DND-41 (cell line): ENCODE measurements at places on chromosomes 3 and 15.
A peak's percentile ranks its signal among the peaks of the same experiment; 100 is the strongest.

GRCh38 chr15:25093455-25094029 is 138.8 kb downstream of the SNRPN start:
- no peak for DNase-seq

- peak; percentile 68 for DNase-seq
These were observed 35.9 kb downstream of the HMCES start for GRCh38 chr3:129314386-129315222.

DNA sequence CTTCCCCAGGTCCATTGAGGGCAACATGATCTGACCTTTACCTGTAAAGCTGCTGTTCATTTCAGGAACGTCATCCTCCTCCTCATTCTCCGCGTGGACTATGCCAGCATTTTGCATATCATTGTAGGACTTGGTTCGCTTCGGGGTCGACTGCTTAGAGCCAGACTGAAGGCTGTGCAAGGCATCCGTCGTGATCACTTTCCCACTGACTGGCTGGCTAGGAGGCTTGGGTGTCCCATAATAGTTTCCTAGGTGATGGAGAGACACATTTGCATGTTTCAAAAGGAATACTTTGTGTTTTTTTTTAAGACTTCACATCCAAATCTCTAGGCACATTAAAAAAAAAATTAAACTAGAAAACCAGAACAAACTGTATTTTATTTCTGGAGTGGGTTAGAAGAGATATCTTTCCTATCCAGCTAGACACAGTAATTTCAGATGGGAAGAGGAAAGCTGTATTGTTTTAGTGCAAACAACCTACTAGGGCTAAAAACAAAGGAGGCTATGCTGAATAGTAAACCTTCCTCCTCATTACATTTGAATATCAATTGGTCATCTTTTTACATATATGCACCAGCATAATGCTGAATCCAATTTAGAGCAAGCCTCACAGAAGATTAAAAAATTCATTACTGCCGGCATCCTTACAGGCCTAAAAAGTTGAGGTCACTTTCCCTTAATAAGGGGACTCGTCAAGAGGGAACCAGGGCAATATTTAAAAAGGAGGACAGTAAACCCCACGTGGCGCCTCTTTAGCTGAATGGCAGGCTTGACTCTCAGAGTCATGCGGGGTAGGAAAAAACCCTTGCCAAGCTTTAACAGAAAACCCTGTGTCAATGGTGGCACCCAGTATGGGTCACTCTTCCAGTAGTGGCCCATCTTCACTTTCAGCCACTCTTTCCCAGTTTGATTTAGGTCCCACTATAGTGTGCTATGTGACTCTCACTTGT is 559.9 kb downstream of the MAGI1 start:
- DNase-seq = no peak

DNA sequence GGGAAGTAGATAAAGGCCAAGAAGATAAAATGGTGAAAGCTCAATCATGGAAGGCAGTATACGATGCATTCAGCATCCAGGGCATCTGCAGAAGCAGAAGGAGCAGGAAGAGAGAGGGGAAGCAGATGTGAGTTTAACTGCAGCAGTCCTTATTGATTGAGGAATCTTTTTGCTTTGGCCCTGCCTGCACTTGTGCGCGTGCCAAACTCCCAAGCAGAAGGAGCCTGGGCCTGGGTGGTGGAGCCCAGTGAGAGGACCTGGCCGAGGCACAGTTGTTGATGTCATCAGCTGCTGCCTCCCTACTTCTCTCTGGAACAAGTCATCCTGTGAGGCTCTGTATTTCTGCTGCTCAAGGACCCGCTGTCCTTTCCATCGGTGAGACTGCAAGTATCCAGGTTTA is 65.5 kb upstream of the ROPN1 start:
- DNase-seq = no peak
